NCI-H1105 (cell line): ENCODE measurements at places on chromosomes 11 and 22.

GRCh38 chr11:70869054-70869453, 383.3 kb downstream of the SHANK2 start:
- DNase-seq, result no peak

DNA sequence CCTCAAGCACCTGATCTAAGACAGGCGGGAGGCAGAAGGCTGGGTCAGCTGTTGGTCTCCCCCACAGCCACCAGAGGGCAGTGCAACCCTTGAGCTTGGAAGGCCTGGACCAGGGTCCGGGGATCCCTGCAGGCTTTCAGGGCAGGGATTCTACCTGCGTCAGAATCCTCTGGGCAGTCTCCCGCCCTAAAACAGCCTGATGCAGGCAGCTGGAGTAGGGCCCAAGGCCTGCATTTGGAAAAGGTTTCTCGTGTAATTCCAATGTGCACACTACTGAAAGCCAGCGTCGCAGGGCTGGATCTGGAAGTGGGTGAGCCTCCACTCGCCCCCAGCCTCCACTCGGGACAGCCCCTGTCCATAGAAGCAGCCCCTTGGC, 31.8 kb downstream of the BID start:
- DNase-seq, result peak; percentile 20

GRCh38 chr11:13119361-13119760, 110.2 kb downstream of the RASSF10 start:
- DNase-seq, result no peak

GRCh38 chr11:13687271-13687670, 18.8 kb downstream of the FAR1 start:
- no peak for DNase-seq

DNA sequence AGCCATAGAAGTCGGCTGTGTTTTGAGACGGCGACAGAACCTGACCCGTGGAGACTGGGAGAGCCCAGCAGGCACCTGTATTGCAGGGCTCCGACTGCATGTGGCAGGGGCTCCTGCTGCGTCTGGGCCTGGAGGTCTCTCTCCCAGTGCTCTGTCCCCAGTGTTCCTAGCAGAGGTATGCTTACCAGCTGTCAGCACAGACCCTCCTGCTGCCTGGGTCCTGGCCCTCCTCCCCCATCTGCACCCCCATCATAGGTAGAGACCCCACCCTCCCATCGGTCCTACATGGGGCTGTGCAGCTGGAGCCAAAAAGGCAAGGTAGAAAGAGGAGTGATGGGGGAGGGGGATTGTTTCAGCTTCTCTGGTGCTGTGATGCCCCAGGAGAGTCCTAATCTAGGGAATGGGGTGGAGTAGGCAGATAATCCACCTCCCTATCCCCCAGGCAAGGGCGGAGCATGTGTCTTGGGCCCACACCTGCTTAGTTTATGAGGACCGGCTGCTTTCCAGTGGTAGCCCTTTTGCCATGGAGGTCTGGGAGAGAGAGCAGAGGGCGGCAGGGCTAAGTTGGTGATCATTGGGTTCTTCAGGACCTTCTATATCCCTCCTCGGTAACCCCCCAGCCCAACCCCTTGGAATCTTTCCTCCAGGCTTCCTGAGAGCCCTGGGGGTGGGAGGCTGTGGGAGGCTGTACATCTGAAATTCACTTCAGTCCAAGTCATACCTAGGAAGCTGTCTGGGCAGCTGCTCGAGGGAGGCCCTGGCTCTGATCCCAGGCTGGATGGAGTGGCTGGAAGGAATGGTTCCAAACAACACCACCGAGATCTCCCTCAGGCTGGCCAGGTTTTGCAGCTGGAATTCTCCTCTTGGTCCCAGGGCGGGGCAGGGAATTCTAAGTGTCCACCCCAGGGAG, 5.3 kb downstream of the SLC7A4 start:
- DNase-seq, result no peak

- no peak for DNase-seq
These were observed 105.7 kb upstream of the ANO1 start for GRCh38 chr11:69972351-69972802.

- no peak for DNase-seq
These were observed 46.0 kb downstream of the ARRB1 start for GRCh38 chr11:75305452-75305851.

GRCh38 chr11:76579056-76579751, 91.3 kb downstream of the LRRC32 start:
- DNase-seq, result no peak

GRCh38 chr11:65558002-65558929, at the start of gene LTBP3:
Gene LTBP3 (minus strand): TSS chr11:65558359. CDS start chr11:65557959, 400 bp downstream.
- DNase-seq, result peak; percentile 57

DNA sequence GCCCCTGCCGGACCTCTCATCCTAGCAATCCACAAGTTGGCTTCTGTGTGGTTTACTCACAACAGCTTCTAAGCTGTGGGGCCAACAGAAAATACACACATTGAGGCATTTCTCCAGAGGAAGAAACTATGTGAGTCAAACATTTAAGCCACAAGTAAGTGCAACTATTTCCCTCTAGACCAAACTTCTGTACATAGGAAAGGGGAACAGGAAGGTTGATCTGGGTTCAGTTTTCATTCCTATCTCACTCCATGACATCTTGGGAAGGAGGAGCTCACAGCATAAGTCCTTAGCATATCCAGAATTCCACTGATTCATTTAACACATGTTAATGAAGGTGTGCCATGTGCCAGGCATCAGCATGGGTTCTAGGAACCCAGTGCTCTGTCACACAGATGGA, 72.8 kb upstream of the PICALM start:
- DNase-seq, result no peak

DNA sequence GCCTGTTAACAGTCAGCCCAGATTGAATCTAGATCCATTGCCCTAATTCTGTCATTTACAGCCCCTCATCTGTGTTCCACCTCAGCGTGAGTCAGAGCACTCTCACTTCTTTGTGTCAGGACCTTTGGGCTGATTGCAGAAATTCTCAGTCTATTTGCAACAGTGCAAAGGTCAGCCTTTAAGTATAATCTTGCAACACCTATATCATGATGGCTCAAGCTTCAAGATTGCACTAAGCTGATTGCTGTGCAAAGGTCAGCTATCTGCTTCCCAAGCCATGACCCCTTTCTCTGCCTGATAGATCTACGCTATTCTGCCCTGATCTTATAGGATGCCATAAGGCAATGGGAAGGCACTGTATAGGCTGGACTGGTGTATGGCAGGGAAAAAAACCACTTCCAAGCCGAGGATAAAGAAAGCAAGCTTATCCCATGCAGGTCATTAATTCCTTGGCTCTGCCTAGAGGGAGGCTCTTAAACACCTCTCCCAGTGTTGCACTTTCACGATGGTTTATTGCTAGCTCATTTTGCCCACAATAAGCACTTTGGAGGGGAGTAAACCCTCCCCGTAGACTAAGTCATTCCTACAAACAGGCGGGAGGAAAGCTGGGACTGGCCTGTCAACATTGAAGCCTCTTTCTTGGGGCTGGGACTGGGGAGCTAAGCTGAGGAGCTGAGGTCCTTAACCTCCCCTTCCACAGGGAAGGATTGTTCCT, 100.6 kb downstream of the RRAS2 start:
- DNase-seq, result no peak
